ENCODE measurements at places on chromosomes 2 and 18.
A peak's percentile ranks its signal among the peaks of the same experiment; 100 is the strongest.

DNA sequence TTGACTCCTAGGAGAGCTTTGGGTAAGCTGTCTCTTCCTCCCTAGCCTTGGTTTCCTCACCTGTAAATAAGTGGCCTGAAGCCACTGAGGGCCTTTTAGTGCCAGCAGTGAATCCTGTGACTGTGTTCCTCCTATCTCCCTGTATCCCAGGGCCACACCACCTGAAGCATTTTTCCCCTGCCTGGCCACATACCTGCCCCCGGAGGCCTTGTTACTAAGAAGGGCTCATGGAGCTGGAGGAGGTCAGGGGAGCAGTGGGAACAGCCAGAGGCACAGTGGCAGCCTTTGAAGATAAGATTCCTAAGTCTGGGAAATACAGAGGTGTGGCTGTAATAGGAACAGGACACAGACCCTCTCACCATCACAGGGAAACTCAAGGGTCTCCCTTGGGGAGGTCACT is 162.4 kb downstream of the SMAD7 start:
- no peak for DNase-seq

DNA sequence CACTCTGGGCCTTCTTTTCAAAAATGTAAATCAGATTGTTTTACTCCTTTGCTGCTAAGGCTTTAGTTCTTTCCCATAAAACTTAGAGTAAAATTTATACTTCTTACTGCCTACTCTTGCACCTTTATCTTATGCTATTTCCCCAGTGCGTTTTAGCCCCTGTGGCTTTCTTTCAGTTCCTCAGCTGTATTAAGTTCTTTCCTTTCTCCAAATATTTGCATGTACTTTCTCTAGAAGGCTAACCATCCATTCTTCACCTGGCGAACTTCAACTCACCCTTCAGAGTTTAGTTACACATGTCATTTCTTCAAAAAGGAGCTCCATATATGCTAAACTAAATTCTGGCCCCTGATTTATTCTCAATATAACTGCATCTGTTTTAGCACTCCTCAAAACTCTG is 160.7 kb downstream of the FSHR start:
- DNase-seq, result no peak

- no peak for DNase-seq
Observed at GRCh38 chr2:77018219-77018618, 504.0 kb downstream of the LRRTM4 start.

DNA sequence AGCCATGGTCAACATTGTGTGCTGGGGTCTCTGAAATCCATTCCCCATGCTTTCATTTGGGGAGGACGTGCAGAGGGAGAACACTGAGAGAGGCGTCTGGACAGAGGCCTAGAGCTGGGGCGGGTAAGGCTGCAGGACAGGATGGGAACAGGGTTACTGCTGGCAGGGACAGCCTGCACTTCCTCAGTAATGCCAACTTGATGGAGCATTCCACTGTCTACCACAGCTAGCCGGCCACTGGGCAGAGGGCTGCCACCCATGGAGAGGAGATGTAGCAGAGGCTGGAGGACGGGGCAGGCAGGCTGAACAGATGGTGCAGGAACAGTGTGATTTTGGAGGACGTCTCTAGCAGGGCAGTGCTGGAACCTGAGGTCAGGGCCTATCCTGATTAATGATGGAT is 29.3 kb downstream of the MRPL33 start:
- no peak for DNase-seq

GRCh38 chr2:39678170-39678569 is 12.5 kb downstream of the TMEM178A start:
- DNase-seq, result no peak

- DNase-seq, result no peak
Observed at GRCh38 chr2:46471-47345, at the start of gene FAM110C. TSS of gene FAM110C (minus strand) at chr2:46505. CDS start at chr2:46385, 120 bp downstream.

DNA sequence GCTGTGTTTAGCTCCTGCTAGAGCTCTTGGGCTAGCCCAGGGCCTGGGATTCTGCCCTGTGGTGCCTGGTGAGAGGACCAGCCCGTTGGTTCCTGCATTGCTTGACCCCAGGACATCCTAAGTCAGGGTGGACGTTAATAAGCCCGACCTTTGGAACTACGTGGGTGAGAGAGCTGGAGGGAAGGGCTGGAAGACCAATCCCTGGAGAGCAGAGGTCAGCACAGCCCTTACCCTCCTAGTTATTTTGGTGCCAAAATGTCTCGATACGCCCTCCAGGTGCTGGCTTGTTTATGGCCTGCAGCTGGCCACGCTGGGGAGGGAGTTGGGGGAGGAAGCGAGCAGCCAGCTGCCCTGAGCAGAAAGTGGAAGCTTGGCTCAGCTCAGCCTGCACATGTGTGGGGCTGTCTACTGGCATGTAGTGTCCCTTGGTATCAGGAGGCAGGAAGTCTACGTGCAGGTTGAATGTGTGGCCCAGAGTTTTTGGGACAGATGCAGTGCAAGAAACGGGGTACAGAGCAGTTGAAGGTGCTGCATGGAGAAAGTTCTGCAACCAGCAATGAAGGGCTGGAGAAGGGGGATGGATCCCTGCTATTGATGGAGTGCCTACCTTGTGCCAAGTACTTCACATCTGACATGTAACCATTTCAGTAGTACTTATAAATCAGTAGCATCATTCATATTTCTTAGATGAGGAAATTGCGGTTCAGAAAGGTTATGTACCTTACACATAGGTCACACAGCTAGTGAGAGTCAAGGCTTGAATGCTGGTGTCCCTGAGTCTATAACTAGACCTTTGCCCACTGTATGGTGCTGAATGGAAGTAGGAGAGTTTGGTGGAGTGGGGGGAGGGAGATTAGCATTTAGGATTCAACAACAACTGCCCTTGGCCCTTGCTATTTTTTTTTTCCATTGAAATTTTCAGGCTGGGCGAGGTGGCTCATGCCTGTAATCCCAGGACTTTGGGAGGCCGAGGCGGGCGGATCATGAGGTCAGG is 5.0 kb upstream of the DGKD start:
- DNase-seq, result no peak

DNA sequence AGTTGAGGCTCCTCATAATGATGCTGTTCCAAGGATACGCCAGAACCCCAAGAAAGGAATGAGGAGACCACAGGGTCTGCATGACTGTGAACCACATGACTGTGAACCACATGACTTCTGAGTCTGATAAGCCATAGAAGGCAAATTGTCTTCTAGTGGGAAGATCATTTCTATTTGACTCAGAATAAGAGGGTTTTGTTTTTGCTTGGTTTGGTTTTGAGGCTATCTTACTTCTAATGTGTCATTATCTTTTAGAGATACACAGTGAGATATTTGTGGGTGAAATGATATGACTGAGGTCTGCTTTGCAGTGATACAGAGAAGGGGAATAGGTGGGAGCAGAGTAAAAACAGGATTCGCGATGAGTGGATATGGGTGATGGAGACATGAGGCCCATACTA is 28.9 kb upstream of the BCL2L11 start:
- no peak for DNase-seq

- DNase-seq, result peak; percentile 96
Observed at GRCh38 chr2:101463911-101464641, 10.8 kb downstream of the RFX8 start.

- no peak for DNase-seq
Observed at GRCh38 chr18:27411911-27412310, 226.8 kb upstream of the CHST9 start.

DNA sequence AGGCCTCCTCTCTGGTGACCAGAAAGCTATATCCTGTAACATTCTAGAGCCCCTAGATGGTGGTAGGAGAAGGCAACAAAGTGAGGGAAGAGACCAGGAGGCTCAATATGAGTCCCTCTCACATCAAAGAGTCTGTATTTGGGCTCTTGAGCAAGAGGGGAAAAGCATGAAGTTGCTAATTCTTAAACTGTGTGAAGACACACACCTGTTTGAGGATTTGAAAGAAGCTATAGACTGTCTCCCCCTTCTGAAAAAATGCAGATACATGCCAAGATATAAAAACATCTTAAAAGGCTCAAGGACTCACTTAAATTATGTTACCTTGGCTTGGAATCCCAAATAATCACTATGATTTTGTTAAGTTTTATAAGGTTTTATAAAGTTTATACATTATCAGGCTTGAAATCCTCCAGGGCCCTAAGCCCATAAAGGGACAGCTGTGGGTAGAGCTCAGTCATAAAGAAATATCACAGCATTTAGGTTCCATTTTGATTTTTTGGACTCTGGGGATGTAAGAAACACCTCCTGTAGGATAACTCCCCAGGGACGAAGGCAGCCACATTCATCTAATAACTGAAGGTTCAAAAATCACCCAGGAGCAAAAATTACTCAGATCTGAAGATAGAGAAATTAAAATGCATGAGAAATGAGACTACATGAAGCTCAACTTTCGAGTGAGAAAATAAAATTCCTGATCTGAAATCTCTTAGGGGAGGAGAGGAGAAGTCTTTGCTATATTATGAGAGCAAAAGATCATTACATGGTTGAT is 136.1 kb upstream of the LGALSL start:
- DNase-seq, result no peak

DNA sequence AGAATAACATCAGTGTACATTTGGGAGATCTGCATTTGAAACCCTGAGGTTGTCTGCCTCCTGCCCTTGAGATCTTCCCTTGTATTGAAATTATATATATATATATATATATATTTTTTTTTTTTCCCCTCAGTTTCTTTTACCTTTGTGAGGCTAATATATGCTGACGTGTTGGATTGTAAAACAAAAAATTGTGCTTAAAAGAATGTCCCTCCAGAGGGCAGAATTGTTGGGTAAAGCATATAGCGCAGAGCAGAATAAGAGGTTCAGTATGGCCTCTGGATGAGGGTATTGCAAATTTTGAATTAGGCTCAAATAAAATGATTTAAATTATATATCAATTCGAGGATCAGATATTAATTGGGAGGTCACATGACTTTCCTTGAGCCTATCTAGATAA is 12.4 kb downstream of the NABP1 start:
- DNase-seq, result peak; percentile 54

DNA sequence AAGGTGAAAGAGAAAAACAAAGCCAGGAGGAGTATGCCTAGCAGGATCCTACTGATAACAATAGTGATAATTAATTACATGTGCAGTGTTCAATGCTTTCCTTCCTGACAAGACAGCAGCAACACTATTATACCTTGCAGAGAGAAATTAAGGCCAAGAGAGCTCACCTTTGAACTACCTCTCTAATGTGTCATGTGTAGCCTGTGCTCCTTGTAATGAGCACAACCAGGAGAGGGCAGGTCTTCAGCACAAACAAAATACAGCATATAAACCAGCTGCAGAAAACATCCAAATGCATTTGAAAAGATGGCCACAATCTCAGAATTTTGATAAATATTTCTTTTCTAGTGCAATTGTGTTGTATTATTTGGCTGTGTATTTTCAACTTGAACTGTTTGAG is 1425.7 kb downstream of the DSC3 start:
- DNase-seq, result no peak

GRCh38 chr2:1427086-1427485 is 13.8 kb downstream of the TPO start:
- DNase-seq, result no peak

DNA sequence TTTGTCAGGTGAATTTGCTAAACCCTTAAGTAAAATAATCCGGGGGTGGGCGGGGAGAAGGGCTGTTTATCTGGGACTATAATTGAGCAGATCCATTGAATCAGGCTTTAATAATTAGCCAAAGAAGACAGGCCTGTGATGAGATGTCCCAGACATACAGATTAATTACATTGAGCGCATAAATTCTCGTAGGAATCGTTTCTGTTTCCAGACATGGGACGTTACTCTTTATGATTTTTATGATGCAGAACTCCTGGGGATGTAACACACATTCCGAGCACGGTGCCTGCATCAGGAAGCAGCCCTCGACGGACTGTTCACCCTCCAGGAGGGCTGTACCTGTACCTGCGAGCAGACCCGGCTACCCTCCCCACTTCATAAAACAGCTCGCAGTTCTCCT is 88.9 kb downstream of the SMIM21 start:
- no peak for DNase-seq

DNA sequence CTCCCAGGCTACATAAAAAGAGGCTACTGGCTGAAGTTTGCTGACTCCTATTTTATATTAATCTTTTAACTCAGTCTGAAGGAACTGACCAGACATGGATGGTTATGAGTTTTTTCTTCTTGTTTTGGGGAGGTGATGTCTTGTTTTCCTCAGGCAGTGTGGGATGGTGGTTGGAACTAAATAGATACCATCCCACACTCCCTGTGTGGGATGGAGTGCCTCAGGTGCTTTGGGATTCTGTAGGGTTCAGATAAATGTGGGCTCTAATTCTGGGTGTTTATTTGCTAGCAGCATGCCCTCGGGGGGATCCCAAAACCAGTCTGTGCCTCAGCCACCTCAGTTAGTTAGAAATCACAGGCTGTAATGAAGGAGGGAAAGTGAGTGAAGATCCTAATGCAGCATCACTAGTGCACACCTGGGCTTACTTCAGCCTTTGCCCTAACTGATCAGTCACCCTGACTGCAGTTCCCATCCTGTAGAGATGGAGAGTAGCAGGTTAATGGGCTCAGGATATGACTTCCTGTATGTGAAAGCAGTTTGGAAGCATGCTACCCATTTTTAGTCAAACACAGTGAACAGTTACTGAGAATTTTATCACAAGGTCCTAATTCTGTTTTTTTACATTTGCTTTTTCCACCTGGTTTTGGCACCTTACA is 132.2 kb downstream of the SPTBN1 start:
- DNase-seq, result peak; percentile 15

DNA sequence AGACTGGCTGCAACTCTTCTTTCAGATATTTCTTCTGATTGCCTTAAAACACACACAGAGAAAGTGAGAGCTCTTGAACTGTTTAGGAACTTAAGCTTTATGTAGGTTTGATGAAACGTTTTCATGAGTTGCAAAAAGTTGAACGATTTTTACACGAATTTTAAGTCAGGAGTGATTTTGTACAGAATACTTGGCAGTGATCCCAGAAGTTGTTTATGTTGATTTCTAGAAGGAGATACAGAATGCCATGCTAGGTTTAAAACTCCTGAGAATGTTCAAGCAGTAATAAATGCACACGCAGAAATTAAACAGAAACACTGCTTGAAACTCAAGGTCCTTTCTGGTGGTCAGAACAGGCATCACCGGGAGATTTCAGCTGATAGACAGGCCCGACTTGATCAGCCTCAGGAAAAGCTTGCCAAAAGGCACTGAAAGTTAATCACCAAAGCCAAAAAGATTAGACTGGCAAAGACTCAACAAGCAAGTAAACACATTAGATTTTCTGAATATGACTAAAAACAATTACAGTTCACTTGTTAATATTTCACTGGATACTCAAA is 123.1 kb downstream of the SOCS6 start:
- no peak for DNase-seq

GRCh38 chr2:60234274-60234986 is 319.0 kb downstream of the BCL11A start:
- DNase-seq, result no peak

DNA sequence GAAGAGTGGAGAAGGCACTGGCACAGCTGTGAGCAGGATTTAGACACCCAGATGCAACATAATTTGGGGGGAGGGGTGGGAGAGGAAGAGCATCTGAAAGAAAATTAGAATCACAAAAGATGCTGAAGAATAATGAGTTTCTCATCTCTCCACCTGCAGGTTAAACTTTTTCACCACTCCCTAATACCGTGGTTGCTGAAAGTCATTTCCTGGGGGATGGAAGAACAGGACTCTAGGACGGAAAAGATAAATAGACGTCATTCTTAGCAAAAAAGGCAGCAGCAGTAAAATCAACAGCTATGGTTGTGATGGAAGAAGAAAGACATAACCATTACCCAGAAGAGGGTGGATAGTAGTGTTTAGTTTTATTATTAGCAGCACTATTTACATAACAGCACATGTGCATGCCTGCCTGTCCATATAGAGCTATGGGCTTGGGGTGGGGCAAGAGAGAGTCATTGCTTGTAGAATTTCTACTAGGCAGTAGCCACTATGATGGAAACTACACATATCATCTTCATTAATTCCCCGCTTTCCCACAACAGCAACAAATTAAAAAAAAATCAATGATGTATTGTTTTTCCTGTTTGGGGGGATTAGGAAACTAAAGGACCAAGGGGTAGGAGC is 212.2 kb downstream of the TRIB2 start:
- peak; percentile 34 for DNase-seq
